Gastroesophageal sphincter (tissue), 4 donors: ENCODE measurements at places on chromosomes 7 and 10. TPM values are rescaled to one million over a fixed set of nuclear protein-coding genes. Genes with fewer than 3 reads are reported as not detected.

CLDN3 gene
- total RNA-seq: 5.9 TPM

DNA sequence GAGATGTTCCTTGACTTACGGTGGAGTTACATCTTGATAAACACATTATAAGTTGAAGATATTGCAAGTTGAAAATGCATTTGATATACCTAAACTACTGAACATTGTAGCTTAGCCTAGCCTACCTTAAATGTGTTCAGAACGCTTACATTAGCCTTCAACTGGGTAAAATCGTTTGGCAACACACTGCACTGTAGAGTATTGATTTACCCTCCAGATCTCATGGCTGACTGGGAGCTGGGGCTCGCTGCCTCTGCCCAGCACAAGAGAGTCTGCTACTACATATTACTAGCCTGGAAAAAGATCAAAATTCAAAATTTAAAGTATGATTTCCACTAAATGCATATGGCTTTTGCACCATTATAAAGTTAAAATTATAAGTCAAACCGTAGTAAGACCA, 7.5 kb upstream of the AGR3 start:
- no peak for ATAC-seq

DNA sequence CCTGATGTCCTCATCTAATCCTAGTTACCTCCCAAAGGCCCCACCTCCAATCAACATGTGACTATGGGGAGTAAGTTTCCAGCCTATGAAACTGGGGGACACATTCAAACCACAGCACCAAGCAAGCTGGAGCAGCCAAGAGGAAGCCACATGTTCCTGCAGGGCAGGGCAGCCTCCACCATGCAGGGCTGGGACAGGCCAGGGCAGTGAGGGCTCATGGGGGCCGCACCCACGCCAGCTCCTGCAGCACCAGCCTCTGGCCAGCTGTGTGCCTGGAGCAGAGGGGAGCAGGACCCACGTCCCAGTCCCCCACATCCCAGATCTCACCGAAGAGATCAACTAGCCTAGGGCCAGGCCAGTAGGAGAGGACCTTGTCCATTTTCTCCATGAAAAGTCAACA, 85.9 kb upstream of the INSIG1 start:
- no peak for ATAC-seq

DNA sequence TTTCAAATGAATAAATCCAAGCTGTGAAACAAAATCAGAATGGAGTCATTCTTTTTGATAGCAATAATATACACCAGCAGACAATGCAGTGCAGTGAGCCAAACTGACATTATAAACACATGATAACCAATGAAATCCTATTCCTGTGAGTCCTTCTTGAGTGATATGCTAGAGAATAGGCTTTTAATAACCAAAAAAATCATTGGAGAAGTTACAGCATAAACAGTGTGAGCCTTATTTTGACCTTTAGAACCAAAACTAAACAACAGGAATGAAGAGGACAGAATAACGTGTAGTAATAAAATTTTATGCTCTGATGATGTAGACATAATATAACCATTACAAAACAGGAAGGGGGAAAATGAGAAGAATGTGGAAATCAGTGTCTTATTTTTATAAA, 8.7 kb downstream of the HUS1 start:
- ATAC-seq: no peak

DNA sequence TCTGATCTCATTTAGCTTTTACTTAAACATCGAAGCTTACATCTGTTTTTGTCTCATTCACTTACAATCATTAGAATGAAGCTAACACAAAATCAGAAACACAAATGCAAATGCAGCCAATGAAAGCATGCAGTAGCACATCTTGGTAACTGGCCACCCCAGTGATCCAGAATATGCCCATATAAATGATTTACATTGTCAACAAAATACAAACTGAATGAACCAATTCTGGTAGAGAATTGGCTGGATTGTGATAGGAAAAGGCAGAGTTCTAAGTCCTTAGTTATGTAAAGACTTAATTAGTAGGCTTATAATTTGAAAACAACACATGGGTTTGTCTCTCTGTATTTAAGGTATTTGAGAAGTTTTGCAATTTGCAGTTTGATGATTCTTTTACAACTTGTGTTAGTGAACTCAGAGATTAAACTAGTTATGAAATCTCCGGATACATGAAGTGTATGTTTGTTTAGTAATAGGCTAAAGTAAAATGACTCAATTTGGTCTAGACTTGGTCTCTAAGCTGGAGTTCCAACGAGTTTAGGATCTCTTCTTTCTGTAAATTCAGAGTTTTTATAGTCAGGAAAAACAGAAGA, 21.2 kb downstream of the TECTB start:
- no peak for ATAC-seq

GRCh38 chr10:87826653-87827052, 8.6 kb upstream of the ATAD1 start:
- no peak for ATAC-seq

DNA sequence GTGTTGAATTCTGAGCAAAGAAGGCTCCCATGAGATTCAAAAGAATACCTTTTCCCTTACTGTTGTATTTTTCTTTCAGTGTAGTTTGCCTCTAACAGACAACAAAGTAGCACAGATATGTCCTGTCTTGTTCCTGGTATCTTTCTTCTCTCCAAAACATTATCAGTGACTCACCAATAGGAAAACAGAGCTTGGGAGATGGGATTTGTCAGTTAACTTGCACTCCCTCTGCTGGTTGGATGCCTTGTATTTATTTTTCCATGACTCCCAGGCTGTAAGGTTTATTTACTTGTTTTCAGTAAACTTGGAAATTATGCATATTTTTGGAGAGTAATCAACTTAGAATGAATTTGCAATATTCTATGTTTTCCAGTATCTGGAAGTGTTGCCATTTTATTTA, 129.7 kb downstream of the SAMD9 start:
- ATAC-seq: no peak

RBM48 gene
- total RNA-seq: 9.5 TPM

DNA sequence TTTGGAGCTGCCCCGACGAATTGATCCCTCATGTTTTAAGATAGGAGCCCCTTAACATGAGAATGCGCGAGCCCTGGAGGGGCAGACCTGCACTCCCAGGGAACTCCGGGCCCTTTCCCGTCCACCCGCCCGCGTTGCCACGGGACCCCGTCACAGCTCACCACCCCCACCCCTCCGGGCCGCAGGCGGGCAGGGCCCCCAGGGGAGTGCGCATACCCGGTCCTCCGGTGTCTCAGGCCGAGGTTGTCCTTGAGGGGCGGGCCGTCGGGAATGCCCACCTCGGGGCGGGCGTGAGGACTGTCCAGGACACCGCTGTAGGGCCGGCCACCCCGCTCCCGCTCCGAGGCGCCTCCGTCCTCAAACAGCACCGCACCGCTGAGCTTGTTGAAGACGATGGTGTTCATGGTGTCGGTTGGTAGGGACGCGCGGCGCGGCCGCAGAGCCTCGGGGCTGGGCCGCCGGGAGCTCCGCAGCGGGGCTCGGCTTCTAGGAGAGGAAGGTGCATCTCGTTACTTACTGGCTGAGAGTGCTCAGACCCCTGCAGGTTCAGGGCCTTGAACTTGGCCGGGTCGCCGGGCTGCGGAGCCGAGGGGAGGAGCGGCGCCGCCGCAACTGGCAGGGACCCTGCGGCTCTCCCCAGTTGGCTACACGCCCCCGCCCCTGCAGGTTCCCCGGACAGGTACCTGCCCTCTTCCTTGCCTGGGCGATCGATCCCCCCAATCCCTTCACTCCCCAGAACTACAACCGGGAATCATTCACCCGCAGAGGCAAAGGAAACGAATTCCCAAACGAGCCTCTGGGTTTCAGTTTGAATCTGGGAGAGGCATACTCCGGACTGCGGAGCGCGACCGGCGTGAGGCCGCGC, 2.4 kb downstream of the MKX start:
- peak; percentile 22 for ATAC-seq

MEPCE gene
- 34.2 TPM for total RNA-seq

CNNM1 gene
- 3.1 TPM for total RNA-seq

- peak; percentile 78 for ATAC-seq
Measured at GRCh38 chr7:43758822-43759683, 573 bp downstream of the BLVRA start.

GPC2 gene
- 1.1 TPM for total RNA-seq

WASL gene
- 51.1 TPM for total RNA-seq
